ENCODE measurements at places on chromosomes 5 and 9. TPM values are rescaled to one million over a fixed set of nuclear protein-coding genes. Genes with fewer than 3 reads are reported as not detected.

DAB2IP gene
- not detected for total RNA-seq

- no peak for DNase-seq
Measured at GRCh38 chr5:16544607-16545374, 72.0 kb downstream of the RETREG1 start.

GRCh38 chr5:24539613-24540012 is 105.2 kb downstream of the CDH10 start:
- no peak for DNase-seq

- no peak for DNase-seq
Measured at GRCh38 chr9:135357863-135358551, 121.6 kb upstream of the PPP1R26 start.

DNA sequence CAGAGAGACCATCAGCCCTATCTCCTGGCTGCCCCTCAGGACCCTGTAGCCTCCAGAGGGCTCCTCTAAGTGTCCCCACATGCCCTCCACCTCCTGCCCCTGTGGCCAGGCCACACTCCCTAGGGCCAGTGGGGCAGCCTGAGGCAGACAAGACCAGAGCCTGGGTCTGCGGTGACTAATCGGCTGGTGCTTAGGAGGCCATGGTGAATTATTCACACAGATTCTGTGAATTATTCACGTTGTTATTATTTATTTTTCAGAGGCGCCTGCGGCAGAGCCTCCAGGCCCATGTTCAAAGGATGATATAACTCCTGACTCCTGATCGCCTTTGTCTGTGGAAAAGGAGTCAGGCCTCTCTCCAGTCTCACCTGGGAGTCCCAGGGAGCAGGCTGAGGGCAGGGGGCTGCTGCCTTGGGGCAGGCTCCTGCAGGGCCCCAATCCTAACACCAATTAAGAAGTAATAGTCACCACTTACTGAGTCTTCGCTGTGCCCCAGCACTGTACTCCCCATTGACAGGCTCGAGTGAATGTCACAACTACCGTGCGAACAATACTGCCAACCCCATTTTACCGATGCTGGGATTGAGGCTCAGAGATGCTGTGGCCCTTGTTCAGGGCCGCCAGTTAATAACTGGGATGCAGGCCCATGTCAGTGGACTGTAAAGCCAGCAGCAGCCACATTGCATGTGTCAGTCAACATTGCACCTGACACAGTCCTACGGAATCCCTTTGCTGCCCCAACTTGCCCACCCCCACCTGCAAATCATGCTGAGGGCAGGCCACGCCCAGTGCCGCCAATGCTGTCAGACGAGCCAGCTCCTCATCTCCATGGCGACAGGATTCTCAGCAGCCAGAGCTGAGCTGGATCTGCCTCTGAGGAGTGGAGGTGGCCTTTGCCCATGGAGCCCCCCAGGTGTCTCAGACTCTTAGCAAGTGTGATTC is 94.9 kb downstream of the PCDH1 start:
- no peak for DNase-seq

DNA sequence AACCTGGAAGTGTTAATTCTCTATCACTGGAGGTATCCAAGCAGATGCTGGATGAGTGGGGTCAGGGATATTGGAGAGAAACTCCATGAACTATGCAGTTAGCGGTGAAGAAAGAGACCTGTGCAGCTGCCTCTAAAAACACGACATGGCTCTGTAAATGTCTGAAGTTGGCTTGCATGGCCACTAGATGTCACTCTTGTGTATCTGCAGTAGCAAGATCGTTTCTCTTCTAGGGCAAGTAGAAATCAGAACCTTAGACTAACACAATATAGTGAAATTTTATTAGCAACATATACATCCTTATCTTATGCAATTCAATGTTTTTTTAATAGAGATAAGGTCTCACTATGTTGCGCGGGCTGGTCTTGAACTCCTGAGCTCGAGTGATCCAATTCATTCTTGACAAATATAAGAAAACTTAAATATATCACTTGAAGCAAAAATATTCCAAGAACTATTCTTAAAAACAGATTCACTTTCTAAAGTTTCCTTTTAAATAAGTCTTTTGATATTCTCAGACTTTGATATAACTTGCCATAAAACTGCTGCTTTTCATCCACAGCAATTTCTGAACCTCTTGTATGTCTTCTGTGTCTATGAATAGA is 2.9 kb downstream of the OR2S2 start:
- DNase-seq = peak; percentile 59

GRCh38 chr5:92852219-92852618 is 728.8 kb downstream of the NR2F1-AS1 start:
- no peak for DNase-seq

ITK gene
- 236 TPM for total RNA-seq

GRCh38 chr9:29290516-29290915 is 1717.2 kb upstream of the C9orf72 start:
- DNase-seq = no peak

Measured in activated CD4-positive, alpha-beta memory T cell treated with anti-CD3 and anti-CD28 coated beads for 36 hours (primary cell).